ENCODE measurements at places on chromosomes 12 and 14.

DNA sequence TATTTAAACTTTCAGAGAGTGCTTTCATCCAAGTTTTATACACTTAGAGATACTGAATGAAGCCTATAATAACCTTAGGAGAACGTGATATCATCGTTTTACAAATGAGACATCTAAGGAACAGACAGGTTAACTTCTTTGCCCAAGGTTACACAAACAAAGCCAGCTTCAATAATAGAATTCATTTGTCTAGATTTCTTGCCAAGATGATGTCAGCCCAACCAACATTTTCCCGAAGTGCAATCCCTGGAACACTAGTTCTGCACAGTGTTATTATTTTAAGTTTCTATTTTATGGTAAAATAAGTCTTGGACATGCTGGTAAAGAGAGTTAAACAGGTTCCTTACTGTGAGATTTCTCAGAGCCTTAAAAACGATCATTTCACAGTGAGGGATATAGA lies 174.6 kb downstream of the SLC25A21 start:
- no peak for DNase-seq

GRCh38 chr12:25322351-25322750 lies 71.6 kb upstream of the KRAS start:
- DNase-seq = no peak

DNA sequence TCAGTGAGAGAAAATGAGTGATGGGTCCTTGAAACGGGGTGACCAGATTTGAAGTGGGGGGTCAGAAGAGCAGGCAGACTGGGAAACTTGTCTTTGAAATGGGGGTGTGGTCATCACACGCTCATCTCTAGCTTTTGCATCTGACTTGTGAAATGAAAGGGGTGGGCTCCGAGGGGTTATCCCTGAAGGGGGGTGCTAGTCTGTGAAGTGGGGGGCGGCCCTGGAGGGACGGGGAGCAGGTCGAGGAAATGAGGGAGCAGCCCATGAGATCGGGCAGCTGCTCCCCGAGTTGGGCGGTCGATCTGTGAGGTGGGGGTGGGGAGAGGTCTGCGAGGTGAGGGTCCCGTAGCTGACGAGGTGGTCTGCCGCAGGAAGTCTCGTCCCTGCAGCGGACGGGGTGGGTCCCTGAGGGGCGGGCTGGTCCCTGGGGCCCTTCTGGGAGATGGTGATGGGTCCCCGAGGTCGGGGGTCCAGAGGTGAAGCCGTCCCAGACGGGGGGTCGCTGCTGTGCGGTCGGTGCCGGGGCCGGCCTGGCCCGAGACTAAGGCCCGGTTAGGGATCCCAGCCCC lies 542 bp downstream of the PXN start:
- no peak for DNase-seq

DNA sequence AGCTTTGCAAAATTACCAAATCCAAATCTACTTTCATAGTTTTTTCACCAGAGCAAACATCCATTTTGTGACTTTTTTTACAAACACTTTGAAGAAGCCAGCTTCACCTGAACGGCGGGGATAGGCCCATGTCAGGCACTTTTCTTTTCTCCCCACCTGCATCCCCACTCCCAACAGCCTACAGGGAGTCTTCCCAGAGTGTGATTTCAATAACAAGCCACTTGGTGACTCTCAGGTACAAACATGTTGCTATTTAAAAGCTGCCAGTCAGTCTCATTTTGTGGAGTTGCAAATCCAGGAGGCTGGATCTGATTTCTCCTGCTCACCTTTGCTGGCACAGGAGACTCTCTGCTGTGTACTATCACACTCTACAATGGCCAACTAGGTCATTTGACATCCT lies 285.5 kb downstream of the KCNH5 start:
- no peak for DNase-seq

GRCh38 chr14:100838493-100839314 lies 12.8 kb downstream of the MEG3 start:
- no peak for DNase-seq

DNA sequence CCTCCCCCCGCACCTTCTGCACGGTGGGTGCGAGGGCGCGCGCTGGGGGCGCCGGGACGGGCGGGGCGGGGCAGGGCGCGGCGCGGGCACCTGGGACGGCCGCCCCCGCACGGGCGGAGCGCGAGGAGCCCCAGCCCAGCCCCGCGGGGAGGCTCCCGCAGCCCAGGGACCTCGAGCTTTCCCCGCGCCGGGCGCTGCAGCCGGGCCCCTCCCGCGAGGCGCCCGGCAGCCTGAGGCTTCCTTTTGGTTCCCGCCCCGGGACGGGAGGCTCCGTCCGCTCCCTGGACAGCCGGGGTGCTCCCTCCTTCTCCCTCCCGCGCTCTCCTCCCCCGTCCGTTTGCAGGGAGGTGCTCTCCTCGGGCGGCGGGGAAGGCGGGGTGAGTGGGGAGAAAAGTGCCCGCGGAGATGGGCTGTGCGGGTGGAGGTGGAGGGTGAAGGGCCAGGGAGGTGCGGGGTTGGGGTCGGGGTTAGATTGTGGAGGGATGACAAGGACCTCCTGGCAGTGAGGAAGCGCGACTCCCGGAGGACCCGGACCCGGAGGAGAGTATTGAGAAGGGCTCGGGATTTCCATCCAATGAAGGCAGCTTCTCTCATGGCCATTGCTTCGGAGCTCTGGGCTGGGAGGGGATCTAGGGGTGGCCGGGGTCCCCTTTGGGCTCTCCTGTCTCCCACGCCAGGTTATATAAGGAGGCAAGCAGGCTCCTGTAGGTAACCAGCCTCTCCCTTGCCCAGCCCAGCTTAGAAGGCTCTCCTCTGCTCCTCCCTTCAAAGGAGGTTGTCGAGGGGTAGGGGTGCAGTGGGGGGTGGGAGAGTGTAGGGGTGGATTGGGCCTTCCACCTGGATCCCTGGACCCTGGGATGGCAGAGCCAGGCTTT lies 645 bp downstream of the JDP2 start:
- DNase-seq = no peak

GRCh38 chr12:6632026-6632983 lies 3.5 kb downstream of the LPAR5 start:
- DNase-seq = no peak

DNA sequence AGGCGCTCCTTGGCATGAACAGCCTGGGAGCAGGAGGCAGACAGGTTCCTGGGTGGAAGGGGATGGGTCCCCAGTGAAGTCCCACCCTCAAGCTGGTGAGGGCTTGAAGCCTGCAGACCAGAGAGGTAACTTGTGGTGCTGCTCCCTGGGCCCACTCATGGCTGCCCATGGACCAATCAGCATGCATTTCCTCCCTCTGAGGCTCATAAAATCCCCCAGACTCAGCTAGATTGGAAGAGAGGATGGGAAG lies 50.2 kb downstream of the A2M start:
- no peak for DNase-seq

- peak; percentile 51 for DNase-seq
Measured at GRCh38 chr14:76872796-76873432, 46.7 kb downstream of the LRRC74A start.

GRCh38 chr14:71686677-71687076 lies 245.6 kb upstream of the RGS6 start:
- no peak for DNase-seq

DNA sequence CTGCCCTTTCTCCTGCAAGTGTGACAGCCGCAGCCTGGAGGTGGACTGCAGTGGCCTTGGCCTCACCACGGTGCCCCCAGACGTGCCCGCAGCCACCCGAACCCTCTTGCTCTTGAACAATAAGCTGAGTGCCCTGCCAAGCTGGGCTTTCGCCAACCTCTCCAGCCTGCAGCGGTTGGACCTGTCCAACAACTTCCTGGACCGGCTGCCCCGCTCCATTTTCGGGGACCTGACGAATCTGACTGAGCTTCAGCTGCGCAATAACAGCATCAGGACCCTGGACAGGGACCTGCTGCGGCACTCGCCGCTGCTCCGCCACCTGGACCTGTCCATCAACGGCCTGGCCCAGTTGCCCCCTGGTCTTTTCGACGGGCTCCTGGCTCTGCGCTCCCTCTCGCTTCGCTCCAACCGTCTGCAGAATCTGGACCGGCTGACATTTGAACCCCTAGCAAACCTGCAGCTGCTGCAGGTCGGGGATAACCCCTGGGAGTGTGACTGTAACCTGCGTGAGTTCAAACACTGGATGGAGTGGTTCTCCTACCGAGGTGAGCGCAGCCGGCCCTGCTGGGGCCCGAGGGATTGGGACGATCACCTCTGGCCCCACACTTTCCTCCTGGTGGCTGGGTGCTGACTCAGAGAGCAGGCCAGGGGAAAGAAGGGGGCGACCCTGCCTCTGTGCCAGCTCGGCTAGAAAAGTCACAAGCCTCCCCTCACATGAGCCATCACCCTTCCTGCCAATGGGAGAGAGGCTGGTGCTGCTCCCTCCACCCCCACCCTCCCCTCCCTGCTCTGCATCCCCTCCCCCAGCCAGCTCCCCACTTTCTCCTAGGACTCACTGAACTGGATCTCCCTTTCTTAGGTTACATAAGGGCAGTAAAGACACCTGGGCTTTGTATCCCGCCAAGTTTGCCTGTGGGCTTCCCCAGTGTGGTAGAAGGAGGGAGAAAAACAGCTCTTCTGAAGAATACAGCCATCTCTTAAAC lies 10.9 kb downstream of the LRTM2 start:
- no peak for DNase-seq

DNA sequence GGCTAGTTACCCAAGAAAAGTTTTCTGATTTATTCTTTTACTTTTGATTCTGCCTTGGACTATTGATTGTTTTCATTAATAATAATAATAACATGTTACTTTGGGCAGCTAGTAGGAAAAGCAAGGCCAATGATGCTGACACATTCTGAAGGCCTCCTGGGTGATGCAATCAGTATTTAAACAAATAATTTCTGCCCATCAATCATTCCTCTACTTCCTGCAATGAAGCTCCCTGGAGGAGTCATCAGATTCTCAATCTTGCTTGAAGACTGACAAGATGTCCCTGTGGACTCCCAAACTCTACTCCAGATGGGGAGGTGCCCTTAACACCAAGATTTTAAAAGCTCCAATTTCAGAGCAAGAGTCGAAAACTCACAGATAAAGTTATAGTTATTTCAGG lies at the start of gene SPX:
TSS of gene SPX (plus strand) at position 244 of the 400 bp plus-strand sequence. CDS start 177 bp downstream, outside the sequence.
- DNase-seq = no peak
